ENCODE measurements at places on chromosomes 7 and 10. TPM values are rescaled to one million over a fixed set of nuclear protein-coding genes. Genes with fewer than 3 reads are reported as not detected.

ZNF485 gene
- 1.9 TPM for total RNA-seq

NEURL1 gene
- total RNA-seq = 4.8 TPM

OR2A1 gene
- total RNA-seq = not detected

NODAL gene
- total RNA-seq = not detected

PSMC2 gene
- 128 TPM for total RNA-seq

PNLIPRP3 gene
- not detected for total RNA-seq

EPO gene
- total RNA-seq = not detected

CYP2C18 gene
- total RNA-seq = not detected

CYP26C1 gene
- total RNA-seq = not detected

TBC1D12 gene
- total RNA-seq = 18.2 TPM

PNLIPRP1 gene
- not detected for total RNA-seq

CUBN gene
- total RNA-seq = 6.8 TPM

DDC gene
- total RNA-seq = not detected

CYP2C9 gene
- total RNA-seq = not detected

SUV39H2 gene
- total RNA-seq = 6.3 TPM
